GF-D8 (cell line): ENCODE measurements at places on chromosomes 2 and 18.

DNA sequence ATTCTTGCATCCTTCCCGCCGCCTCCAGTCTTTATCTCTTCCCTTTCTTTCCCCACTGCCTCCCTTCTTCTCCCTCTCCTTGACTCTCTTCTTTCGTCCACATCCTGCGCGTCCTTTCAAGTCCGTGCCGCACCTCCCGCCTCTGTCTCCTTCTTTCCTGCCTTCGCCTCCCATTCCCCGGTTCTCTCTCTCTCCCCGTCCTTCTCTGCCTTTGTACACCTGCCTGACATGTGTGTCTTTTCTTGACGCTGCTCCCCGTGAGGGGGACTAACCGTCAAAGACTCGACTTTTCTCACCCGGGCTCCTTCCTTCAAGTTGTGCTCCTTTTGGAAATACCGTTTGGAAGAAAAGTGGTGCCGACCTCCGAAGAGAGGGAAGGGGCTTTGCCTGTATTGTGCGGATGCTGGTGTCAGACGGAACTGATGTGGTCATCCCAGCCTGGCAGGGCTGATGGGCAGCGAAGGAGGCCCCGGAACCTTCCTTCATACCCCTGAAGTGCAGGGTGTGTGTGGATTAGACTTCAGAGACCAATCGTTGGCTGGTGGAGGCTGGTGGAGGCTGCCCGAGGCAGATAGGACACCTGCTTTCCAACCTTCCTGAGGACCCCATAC is 879 bp downstream of the TMEM178A start:
- no peak for DNase-seq

DNA sequence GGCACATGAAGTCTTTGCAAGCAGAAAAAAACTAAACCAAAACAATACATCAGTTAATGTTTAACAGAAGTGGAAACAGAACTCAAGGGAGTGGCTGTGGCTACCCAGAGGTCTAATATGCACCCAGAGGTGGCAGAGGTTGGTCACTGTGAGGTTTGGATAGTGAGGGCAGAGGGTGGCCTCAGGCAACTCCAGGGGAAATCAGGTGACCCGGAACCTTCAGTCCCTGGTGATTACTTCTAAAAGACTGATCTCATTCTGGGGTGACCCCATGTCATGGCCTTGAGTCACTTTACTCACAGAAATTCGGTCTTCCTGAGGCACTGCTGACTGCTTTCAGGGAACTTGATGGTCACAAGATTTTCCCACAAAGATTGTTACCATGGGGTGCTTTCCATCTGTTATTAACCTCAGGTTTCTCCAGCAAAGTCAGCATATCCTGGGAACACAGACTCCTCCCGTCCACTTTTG is 99.4 kb downstream of the TMEM17 start:
- DNase-seq = no peak

DNA sequence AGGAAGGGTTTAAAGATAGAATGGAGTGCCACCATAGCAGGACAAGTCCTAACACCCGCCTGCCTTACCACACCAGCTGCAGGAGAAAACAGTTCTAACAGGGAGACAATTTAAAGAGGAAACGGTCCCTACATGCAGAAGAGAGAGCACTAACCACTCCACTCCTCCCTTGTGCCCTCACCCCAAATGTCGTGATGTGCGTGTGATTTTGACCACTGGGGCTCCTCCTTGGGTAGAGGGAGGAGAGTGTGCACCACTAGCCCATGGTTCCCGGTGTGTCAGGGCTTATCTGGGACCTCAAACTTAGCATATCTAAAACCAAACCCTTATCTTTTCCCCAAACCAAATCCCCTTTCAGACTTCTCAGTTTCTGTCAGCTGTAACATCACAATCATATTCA is 105.5 kb upstream of the CCDC68 start:
- no peak for DNase-seq

GRCh38 chr2:129301431-129301913 is 678.0 kb upstream of the RAB6C start:
- no peak for DNase-seq

- DNase-seq = no peak
Measured at GRCh38 chr2:133568172-133568571, at the start of gene NCKAP5. TSS of gene NCKAP5 (minus strand) at chr2:133568463. CDS start at chr2:133517526, 50,937 bp downstream.

- no peak for DNase-seq
Measured at GRCh38 chr2:109173311-109174171, 44.5 kb downstream of the SH3RF3 start.

- DNase-seq = no peak
Measured at GRCh38 chr2:99656994-99657393, 167.2 kb upstream of the REV1 start.

DNA sequence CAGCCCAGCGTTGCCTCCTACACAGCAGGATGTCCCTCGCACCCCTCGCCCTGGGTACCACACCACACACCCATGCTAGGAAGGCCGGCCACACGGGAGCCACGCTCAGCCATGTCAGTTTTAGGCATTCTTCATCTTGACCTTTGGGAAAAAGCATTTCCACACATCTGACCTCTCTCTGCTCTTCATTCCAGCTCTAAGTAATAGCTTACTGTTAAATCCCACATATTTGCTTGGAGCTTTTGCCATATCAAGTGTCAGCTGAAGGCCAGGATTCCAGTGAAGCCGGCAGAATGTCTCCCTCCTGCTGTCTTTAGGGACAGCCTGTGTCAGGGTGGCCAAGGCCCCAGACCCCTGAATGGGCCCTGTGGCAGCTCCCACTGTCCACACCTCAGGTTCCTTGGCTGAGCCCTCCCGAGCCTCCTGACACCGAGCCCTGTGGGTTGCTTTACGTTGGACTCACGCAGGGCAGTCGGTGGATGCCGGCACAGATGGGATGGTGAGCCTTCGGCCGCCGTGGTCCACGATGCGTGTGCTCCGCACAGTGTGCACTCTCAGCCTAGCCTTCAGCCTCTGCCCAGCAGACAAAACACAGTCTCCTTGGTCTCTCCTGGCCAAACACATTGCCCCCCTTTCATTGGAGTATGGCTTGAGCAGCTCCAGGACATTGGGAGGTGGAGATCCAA is 202.0 kb downstream of the SEPTIN10 start:
- DNase-seq = no peak

DNA sequence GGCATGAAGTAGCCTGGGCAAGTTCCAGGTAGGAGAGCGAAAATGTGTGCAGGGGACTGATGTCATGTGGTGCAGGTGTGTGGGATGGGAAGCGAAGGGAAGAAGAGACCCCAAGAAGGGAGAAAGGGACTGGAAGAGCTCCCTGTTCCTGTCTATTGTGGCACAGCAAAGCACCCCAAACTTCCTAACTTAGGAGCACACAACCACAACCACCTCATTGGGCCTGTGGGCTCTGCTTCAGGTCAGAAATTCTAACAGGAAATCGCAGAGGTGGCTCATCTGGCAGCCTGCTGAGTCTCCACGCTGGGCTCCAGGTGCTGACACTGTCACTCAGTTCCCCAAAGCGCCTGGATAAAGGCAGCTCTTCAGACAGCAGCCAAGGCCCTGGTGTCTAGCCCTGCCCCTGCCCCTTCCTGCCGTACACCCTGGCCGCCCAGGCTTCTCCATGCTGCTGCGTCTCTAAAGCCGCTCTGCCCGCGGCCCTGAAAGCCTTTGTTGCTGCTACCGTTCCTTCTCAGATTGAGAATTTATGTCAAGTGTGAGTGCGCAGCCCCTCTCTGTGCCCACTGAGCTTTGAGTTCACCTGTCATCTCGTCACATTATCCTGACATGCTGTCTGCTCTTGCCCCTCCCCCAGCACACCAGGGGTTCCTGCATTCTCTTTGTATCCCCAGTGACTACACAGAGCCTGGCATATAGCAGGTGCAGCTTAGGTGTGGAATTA is 140.2 kb upstream of the BCL2L11 start:
- DNase-seq = no peak

- peak; percentile 31 for DNase-seq
Measured at GRCh38 chr18:9221040-9221439, 84.5 kb downstream of the ANKRD12 start.

- no peak for DNase-seq
Measured at GRCh38 chr2:100393362-100393761, 24.1 kb downstream of the CHST10 start.

- DNase-seq = no peak
Measured at GRCh38 chr2:238895891-238896600, 48.2 kb downstream of the TWIST2 start.

- no peak for DNase-seq
Measured at GRCh38 chr18:44133483-44133882, 547.2 kb upstream of the SETBP1 start.

GRCh38 chr2:132589111-132589830 is 80.7 kb downstream of the LYPD1 start:
- DNase-seq = no peak

GRCh38 chr2:42452545-42452944 is 41.2 kb downstream of the KCNG3 start:
- no peak for DNase-seq

DNA sequence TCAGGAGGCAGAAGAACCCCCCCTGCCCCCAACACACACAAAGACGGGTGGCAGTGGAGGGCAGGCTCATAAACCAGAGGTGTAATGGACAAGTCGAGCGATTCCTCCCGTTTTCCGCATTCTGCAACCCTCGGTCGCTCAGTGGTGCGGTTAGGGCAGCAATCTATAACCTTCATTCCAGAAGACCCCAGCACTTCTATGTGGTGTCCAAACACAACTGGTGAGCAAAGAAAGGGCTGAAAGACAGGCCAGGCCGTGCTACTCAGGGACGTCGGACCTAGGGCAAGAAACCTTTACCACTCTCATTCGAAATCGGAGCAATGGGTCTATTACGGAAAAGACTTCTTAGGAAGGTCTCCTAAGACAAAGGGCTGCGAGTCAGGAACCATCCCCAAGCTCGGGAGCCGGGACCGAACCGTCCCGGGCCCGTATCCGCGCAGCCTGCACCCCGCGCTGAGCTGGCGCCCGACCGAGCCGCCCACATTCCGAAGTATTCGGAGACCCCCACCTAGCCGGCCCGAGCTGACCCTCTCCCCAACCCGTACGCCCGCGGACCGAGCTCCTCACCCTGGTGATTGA is 568 bp downstream of the ARL5A start:
- DNase-seq = no peak

- no peak for DNase-seq
Measured at GRCh38 chr2:17322461-17322860, 195.8 kb downstream of the RAD51AP2 start.

- DNase-seq = no peak
Measured at GRCh38 chr2:37698931-37699481, 27.6 kb upstream of the CDC42EP3 start.
